ENCODE measurements at places on chromosomes 6 and 20. TPM values are rescaled to one million over a fixed set of nuclear protein-coding genes. Genes with fewer than 3 reads are reported as not detected.

DNA sequence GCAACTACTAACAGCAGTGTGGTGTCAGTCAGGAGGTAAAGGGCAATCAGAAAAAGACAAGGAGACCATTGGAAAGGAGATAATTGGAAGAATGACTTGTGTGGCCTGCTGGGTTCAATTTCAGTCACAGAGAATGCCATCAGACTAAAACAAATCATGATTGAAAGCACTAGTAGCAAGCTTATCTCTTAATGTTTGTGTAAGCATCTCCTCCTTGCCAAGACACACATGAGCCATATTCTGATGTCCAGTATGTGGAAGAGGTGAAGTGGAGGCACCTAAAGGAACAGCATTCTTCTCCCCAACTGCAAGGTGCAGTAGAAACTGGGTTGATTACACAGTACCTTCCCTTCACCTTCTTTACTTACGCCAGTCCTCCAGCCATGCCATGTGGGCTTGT lies 287.5 kb downstream of the ZFAND3 start:
- DNase-seq = no peak

GRCh38 chr20:982754-983153 lies 19.4 kb downstream of the RSPO4 start:
- DNase-seq = no peak

- DNase-seq = no peak
Measured at GRCh38 chr20:53737396-53738038, 143.9 kb upstream of the ZNF217 start.

- no peak for DNase-seq
Measured at GRCh38 chr6:33936886-33937285, 133.1 kb upstream of the MLN start.

Gene HLA-G
- 6.2 TPM for polyA plus RNA-seq

DNA sequence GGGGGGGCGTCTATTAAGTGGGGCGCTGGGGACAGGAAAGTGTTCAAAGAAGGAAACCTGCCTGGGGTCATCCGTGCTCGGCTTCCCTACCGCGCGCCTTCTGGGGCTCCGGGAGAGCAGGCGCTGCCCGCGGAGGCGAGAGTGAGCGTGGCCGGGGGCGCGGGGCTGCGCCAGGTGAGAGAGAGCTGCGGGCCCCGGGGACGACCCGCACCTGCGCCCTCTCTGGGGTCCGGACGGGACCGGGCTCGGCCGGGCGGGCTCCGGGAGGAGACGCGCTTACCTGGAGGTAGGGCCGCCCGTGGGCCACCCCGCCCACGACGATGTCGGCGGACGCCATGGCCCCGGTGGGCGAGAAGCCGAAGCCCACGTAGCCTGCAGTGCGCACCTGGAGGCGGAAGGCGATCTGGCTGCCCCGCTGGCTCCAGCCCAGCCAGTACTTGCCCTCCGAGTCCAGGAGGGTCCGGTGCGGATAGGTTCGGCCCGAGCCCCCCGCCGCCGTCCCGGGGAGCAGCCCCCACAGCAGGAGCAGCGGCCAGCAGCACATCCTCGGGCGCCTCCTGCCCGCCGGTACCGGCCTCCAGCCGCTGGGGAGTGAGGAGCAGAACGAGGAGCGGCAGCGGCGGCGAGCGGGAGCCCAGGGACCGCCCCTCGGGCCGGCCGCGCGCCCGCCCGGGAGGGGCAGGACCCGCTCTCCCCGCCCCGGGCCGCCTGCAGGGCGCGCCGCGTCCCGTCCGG lies at the start of gene MOXD1:
Gene MOXD1 (minus strand): TSS at position 593 of the 735 bp plus-strand sequence. CDS start 49 bp downstream, at position 544.
- no peak for DNase-seq

DNA sequence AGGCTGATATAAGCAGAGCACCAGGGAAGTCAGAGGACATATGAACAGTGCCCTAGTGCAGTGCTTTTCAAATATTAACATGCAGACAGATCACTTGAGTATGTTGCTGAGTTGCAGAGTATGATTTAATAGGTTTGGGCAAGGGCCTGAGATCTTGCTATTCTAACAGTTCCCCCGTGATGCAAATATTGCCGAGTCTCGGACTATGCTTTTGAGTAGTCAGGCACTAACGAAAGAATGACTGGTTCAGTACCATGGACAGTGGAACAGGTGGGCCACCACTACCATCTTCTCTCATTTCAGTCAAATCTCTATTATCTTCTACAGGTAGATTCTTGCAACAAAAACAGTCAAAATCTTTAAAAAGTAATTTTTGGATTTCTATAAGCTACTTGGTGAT lies 3.7 kb upstream of the TMEM200A start:
- no peak for DNase-seq

Gene KIF25
- polyA plus RNA-seq = 0.50 TPM

Gene ZSCAN9
- 28.3 TPM for polyA plus RNA-seq

- DNase-seq = no peak
Measured at GRCh38 chr6:142867355-142867801, 77.6 kb downstream of the HIVEP2 start.

DNA sequence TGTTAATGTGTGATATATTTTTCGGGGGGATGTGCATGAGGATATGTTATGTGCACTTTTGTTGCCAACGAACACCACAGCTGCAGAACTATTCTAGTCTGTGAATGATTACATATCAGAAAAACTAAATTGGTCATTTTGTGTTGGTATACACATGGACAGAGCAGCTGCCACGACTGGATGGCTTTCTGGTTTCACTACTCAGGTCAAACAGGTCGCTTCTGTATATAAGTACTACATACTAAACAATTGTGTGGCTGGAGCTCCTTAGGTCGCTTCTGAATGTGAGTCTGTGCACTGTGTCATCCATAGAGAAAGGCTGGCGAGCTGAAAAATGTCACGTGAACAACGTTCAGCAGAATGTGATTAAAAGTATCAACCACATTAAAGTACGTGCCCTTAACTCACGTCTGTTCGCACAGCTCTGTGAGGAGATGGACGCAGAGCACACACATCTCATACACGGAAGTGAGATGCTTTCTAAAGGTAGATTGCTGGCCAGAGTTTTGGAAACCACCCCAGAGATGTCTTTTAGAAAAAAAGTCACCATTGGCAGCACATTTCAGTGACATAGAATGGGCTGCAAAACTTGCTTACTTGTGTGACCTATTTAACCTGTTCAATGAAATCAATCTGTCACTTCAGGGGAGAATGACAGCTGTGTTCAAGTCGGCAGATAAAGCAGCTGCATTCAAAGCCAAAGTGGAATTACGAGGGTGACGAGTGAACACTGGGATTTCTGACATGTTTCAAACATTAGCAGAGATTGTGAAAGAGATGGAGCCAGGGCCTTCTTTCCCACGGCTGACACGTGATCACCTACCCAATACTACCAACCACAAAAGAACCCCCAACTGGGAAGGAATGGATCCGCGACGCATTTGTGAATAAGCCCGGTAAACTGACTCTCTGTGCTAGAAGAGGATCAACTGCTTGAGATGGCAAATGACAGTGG lies 176.6 kb downstream of the PDE10A start:
- no peak for DNase-seq

DNA sequence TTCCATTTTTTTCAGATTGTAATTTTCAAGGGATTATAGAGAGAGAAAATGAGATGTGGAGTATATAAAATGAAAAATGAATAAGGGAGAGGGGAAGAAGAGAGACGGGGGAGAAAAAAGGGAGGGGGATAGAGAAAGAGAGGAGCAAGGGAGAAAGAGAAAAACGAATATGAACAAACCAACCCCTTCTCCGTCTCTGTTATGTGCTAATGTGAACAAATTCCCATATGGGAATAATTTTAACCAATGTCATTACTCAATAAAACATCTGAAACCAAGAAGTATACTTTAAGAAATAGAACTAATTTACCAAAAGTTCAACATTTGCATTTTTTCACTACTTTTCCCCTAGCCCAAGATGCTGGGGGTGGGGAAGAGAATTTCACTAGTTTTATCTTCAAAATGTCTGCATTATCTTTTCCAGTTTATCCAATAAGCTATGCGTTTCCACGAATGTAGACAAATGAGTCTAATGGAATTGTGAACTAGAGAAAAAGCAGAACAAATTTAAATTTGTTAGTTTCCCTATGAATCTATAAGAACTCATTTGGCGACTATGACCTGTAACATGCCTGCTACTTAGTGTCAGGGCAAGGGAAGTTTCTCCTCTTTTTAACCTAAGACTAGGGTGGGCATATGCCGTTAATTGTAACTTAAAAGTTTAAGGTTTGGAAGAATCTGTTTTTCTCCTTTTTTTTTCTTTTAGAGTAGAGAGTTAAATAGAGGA lies 286.3 kb downstream of the BTBD9 start:
- DNase-seq = no peak

- no peak for DNase-seq
Measured at GRCh38 chr20:15656124-15656523, 917.1 kb downstream of the KIF16B start.

- DNase-seq = no peak
Measured at GRCh38 chr6:165653196-165653595, 9.8 kb downstream of the PDE10A start.

GRCh38 chr20:50192364-50193198 lies 2.0 kb downstream of the CEBPB start:
- DNase-seq = peak; percentile 63

DNA sequence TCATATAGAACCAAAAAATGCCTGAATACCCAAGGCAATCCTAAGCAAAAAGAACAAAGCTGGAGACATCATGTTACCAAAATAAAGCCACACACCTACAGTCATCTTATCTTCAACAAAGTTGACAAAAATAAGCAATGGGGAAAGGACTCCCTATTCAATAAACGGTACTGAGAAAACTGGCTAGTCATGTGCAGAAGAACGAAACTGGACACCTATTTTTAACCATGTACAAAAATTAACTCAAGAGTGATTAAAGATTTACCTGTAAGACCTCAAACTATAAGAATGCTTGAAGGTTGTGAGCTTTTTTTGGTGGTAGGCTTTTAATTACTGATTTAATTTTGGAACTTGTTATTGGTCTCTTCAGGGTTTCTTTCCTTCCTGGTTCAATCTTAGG lies 236.0 kb upstream of the DEFB112 start:
- no peak for DNase-seq

- no peak for DNase-seq
Measured at GRCh38 chr20:5989539-5989938, 39.1 kb downstream of the MCM8 start.

DNA sequence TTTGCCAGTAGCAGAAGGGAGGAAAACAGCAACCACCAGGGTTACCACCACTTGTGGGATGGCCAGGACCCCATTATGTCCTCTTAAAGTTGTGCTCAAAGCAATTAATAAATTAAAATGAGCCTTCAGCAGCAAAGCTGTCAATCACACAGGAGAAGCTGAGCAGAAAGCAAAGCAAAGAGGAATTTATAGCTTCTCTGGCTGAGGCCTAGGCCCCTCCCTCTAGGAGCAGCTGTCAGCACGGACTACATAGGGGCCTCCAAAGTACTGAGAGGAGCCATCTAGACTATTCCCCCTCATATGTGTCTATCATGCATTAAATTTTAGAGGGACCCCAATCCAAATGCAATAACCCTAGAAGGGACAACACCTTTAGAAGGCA lies 6.4 kb downstream of the CCND3 start:
- no peak for DNase-seq

- no peak for DNase-seq
Measured at GRCh38 chr6:136923954-136924673, 2.0 kb downstream of the SLC35D3 start.

GRCh38 chr20:41482647-41483552 lies 116.3 kb upstream of the EMILIN3 start:
- no peak for DNase-seq

DNA sequence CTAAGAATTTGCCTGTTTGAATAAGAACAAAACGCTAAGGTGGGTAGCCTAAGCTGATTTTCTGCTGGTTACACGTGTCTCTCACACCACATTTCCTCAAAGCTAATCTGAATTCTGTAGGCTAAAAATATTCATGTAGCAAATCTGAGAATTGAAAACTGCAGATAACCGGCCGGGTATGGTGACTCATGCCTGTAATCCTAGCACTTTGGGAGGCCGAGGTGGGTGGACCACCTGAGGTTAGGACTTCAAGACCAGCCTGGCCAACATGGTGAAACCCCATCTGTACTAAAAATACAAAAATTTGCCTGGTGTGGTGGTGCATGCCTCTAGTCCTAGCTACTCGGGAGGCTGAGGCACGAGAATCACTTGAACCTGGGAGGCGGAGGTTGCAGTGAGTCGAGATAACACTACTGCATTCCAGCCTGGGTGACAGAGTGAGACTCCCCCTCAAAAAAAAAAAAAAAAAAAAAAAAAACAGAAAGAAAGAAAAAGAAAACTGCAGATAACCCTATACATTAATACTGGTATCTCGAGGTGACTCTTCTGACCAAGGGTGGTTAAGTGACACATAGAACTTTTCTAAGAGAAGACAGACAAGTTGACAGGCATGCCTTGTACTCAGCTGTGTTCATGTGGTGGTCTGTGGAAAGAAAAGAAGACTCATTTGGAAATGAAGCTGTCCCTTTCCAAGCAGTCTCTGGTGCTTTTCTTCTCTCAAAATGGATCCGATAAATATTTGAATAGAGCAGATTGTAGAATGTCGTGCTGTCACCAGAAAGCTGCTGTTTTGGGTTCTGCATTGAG lies 24.7 kb upstream of the ASXL1 start:
- no peak for DNase-seq

GRCh38 chr20:23988561-23988960 lies at the start of gene GGTLC1:
GGTLC1 (minus strand) TSS chr20:23988779; CDS start chr20:23986611, 2,168 bp downstream.
- no peak for DNase-seq

DNA sequence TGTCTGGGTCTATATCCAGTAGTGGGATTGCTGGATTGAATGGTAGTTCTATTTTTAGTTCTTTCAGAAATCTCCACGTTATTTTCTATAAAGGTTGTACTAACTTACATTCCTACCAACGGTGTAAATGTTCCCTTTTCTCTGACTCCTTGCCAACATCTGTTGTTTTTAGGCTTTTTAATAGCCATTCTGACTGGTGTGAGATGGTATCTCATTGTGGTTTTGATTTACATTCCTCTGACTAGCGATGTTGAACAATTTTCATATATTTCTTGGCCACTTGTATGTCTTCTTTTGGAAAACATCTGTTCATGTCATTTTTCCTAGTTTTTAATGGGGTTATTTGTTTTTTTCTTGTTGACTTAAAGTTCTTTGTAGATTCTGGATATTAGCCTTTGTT lies 99.3 kb downstream of the BMP2 start:
- no peak for DNase-seq

DNA sequence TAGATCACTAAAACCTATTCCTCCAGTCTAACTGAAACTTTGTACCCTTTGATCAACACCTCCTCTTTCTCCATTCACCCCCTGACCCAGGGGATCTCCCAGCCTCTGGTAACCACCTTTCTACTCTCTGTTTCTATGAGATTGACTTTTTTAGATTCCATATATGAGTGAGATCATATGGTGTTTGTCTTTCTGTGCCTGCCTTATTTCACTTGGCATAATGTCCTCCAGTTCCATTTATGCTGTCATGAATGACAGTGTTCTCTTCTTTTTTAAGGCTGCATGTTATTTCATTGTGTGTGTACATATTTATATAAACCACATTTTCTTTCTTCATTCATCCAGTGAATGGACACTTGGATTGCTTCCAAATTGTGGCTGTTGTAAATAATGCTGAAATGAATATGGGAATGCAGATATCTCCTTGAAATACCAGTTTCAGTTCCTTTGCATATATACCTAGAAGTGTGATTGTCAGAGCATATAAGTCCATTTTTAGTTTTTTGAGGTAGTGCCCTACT lies 57.7 kb downstream of the DHX35 start:
- DNase-seq = no peak
